Muscle of back (tissue), 13 donors: ENCODE measurements at places on chromosomes 7 and 10. TPM values are rescaled to one million over a fixed set of nuclear protein-coding genes. Genes with fewer than 3 reads are reported as not detected.

DNA sequence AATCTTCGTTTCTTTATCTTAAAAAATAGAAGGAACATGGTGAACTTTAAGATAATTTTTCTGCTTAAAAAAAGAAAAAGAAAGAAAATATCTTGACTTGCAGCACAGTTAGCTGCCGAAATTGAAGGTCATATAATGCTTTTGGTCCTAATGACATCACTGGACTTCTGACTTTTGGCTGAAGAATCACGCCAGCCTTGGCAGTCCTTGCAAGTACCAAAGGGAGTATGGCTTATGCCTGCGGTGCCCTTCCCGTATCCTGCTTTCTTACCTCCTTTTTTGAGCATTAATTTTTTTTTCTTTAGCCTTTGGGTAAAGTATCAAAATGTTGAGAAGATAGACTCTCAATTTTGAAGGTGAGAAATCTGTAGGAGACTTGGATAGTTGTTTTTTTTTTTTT, 7.0 kb downstream of the BMPR1A start:
- no peak for DNase-seq

GRCh38 chr10:93701866-93702209, 554 bp downstream of the FRA10AC1 start:
- no peak for DNase-seq

Gene GNAI1
- 40.4 TPM for polyA plus RNA-seq

GRCh38 chr7:77702513-77702912, 6.3 kb downstream of the RSBN1L start:
- DNase-seq: no peak

- DNase-seq: no peak
Measured at GRCh38 chr7:157269341-157270059, 67.3 kb upstream of the DNAJB6 start.

DNA sequence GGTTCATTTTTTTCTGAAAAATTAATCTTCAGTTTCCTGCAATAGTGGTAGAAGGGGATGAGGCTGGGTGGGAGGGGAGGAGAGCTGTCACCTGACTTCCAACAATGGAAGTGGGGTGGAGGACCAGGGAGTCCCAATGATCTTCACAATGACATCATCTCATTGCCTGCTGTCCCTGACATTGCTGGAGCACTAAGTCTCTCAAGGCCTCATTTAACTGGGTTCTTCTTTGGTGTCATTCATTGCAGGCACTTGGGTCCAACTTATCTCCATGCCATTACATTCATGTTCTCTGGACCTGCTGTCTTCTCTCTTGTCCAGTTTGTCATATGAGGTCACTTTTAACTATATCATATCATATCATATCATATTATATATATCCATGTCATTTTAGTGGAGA, 34.4 kb downstream of the PRTFDC1 start:
- DNase-seq: no peak

DNA sequence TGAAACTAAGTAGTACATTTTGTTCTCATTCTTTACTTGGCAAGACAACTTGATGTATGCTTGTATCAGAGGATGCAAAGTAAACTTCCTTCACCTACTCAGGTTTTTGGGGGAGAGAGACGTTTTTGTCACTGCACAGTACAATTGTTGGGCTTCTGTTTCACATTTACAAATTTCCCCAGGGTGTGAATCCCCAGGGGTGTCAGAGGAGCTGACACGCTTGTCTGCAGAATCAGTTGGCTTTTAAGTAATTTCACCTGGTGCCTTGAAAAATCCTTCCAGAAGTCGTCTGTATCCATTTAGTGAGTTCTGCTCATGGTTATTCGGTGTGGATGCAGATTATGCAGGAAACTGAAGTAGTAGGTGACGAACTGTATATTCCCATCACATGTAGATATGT, 1227.7 kb upstream of the CELF2 start:
- DNase-seq: no peak

GRCh38 chr10:112951359-112952281, 1.6 kb downstream of the TCF7L2 start:
- DNase-seq: peak; percentile 93

- DNase-seq: no peak
Measured at GRCh38 chr7:144037414-144038035, 11.2 kb upstream of the OR2A5 start.

- DNase-seq: peak; percentile 69
Measured at GRCh38 chr7:94449151-94449725, 54.5 kb downstream of the COL1A2 start.

- no peak for DNase-seq
Measured at GRCh38 chr10:74822101-74822500, 4.3 kb upstream of the KAT6B start.

DNA sequence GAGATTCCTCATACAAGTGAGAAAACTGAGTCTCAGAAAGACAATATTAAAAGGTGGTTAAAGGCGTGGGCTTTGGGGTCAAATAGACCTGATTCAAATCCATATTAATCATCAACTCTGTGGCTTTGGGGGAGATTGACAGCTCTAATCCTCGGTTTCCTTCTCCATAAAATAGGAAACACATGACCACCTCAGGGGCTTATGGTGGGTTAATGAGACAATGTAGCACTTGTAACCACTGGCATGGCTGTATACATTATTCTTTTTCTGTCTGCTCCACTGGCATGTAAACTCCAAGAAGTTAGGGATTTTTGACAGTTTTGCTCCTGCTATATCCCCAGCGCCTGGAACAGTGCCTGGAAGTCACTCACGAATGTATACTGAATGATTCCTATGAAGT, 120.8 kb upstream of the GAD2 start:
- no peak for DNase-seq

- DNase-seq: peak; percentile 93
Measured at GRCh38 chr7:46764100-46764936, 817.6 kb downstream of the TNS3 start.

Gene RAMP3
- polyA plus RNA-seq: 5.4 TPM

Gene NOM1
- polyA plus RNA-seq: 14.7 TPM

- peak; percentile 15 for DNase-seq
Measured at GRCh38 chr10:114871379-114871778, 49.8 kb downstream of the FHIP2A start.

DNA sequence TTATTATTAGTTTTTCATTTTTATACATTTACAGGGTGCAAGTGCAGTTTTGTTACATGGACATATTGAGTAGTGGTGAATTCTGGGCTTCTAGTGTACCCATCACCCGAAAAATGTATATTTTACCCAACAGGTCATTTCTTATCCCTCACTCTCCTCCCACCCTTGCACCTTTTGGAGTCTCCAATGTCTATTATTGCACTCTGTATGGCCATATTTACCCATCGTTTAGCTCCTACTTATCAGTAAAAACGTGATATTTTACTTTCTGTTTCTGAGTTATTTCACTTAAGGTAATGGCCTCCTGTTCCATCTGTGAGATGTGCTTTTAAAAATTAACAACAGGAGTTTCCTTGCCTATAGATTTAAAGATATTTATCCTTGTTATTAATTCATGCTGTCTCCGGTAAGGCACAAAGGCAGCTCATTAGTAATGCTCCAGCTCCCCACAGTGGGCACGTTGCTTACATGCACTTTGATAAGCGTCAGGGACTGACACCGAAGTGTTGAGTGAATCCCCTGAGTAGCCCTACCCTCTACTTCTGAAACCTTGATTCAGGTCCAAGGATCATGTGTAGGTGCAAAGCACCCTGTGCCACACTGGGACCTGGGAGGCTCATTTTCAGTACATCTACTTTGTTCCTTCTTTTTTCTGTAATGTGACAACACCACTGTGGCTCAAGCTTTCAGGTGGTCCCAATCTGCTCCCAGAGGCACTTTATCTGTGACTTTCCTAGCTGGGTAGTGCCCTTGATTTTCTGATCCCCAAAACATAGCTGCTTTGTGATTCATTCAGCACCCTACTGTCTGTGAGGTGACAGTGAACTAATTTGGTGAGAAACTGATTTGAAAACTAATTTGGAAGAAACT, 27.3 kb downstream of the HYAL4 start:
- peak; percentile 13 for DNase-seq

DNA sequence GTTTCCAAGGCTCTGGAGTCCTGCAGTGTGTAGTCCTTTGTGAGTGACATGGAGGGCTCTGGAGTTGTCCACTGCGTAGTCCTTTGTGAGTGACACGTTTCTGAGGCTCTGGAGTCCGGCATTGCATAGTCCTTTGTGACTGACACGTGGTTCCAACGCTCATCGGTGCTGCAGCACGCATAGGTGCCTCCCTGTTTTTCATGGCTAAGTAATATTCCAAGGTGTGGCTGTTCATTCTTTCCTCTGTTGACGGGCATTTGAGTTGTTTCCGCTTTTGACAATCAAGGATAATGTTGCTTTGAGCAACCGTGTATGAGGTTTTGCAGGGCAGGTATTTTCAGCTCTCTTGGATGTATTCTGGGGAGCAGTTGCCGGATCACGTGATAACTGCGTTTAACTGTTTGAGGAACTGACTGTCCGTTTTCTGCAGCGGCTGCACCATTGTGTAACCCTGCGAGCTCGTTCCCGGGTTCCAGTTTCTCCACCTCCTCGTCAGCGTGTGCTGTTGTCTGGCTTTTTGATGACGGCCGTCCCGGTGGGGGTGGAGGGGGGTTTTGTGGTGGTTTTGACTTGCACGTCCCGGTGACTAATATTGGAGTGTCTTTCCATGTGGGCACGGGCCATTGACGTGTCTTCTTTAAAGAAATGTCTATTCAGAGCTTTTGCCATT, 21.1 kb downstream of the FAM20C start:
- DNase-seq: no peak

DNA sequence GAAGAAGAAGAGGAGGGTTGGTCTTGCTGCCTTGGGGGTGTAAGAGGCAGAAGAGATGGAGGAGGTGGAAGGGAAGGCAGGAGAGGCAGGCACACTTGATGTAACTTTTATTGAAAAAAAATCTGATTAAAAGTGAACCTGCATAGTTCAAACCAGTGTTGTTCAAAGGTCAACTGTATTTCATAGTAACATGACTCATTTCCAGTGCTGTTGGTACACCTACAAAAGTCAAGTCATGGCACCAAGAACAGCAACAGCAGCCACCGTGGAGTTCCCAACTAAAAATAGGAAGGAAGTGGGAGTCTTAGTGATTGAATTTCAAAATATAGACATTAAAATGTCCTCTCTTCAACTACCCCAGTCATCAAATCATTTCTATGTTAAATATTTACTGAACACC, 88.5 kb downstream of the CTNNA3 start:
- DNase-seq: no peak

Gene TEX47
- not detected for polyA plus RNA-seq

Gene GIMAP1
- polyA plus RNA-seq: 2.8 TPM

GRCh38 chr7:24604630-24605029, 31.4 kb downstream of the PALS2 start:
- DNase-seq: no peak

Gene LRRC17
- polyA plus RNA-seq: 46.1 TPM

Gene ANKRD1
- 119 TPM for polyA plus RNA-seq

- DNase-seq: no peak
Measured at GRCh38 chr7:27202862-27203134, 2.9 kb upstream of the HOXA13 start.

DNA sequence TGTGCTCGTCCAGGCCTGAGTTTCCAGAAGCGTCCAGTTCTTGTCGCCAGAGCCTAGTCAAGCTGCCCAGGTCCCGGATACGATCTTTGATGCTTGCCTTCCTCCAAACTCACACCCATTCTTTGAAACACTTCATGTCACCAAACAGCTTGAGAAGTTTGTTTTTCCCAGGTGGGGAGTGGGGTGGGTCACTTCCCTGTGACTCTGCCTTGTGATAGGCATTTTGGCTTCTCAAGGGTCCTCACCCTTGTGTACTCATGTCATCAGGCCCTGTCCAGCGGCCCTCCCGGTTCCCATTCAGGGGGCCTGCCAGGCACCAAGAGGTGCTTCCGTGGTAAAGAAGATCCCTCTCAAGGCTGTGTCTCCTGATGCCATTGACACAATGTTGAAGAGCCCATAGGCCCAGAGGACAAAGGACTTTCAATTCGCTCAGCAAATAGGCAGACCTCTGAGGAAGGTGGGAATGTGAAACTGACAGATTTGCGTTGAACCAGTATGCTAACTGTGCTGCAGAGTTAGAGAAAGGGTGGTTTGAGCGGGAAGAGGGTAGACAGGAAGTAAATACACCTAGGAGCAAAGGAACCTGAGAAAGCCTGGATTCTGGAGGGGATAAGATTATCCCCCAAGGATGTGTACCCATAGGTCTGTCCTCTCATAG, 24.7 kb upstream of the SFTPA1 start:
- no peak for DNase-seq

Gene VDAC2
- polyA plus RNA-seq: 282 TPM

Gene EPO
- polyA plus RNA-seq: not detected

Gene ATE1
- polyA plus RNA-seq: 24.9 TPM
